Activated T-helper 1 cell treated with anti-CD3 and anti-CD28 coated beads, Interleukin-2, amount 50 U/mL, for 16 hours (primary cell): ENCODE measurements at places on chromosomes 1 and 21.

- no peak for DNase-seq
Measured at GRCh38 chr1:43885279-43885801, 48.3 kb upstream of the ARTN start.

DNA sequence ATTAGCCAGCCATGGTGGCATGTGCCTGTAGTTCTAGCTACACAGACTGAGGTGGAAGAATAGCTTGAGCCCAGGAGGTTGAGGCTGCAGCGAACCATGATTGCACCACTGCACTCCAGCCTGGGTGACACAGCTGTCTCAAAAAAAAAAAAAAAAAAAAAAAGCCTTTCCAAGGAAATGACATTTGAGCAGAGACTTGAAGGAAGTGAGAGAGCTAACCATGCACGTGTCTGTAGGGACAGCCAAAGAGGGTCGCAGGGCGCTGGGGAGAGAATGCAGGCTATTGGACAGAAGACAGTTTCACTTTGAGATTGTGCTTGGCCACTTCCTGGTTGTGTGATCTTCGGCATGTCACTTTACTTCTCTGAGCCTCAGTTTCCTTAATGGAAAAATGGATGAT, 6.8 kb downstream of the HCRTR1 start:
- DNase-seq, result no peak

GRCh38 chr1:71494163-71494562, 413.3 kb upstream of the ZRANB2 start:
- DNase-seq, result no peak

DNA sequence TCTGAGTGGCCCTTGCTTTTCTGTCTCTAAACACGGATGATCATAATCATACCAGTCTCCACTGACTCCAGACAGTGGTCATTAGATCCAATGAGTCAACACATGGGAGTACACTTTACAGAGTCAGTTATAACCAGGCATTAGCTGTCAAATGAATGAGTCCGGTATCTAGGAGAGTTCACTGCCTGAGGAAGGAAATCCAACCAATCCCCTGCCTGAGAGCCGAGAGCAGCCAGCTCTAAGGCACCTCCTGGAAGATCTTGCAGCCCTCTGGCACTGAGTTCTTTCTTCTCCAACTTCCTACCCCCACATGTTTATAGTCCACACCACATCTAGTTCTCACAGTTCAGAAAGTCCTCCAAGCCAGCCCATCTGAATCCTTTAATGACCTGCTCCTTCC, 29.4 kb upstream of the RBM15 start:
- DNase-seq, result no peak

GRCh38 chr1:228744918-228745317, 9.6 kb downstream of the RHOU start:
- no peak for DNase-seq

GRCh38 chr21:14737922-14738321, 191.8 kb upstream of the SAMSN1 start:
- peak; percentile 2 for DNase-seq

- no peak for DNase-seq
Measured at GRCh38 chr21:18760247-18760646, 356.7 kb upstream of the TMPRSS15 start.

DNA sequence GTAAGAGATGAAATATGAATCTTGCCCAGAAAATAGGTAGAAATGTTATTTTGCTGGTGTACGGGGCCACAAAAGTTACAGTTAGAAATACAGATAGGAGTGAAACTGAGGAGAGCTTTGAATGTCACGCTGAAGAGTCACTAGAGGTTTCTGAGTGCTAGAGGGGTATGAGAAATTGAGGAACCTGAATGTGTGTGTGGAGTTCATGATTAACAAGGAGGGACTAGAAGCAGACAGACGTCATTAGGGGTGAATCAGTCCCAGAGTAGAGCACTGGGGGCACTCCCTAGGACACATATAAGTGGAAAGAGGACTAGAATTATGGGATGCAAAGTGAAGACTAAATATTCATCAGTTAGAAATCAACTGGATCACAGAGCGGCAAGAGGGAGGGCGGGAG, 188.9 kb upstream of the MAP1LC3C start:
- no peak for DNase-seq

GRCh38 chr1:4121834-4122512, 221.9 kb upstream of the C1orf174 start:
- DNase-seq, result no peak

DNA sequence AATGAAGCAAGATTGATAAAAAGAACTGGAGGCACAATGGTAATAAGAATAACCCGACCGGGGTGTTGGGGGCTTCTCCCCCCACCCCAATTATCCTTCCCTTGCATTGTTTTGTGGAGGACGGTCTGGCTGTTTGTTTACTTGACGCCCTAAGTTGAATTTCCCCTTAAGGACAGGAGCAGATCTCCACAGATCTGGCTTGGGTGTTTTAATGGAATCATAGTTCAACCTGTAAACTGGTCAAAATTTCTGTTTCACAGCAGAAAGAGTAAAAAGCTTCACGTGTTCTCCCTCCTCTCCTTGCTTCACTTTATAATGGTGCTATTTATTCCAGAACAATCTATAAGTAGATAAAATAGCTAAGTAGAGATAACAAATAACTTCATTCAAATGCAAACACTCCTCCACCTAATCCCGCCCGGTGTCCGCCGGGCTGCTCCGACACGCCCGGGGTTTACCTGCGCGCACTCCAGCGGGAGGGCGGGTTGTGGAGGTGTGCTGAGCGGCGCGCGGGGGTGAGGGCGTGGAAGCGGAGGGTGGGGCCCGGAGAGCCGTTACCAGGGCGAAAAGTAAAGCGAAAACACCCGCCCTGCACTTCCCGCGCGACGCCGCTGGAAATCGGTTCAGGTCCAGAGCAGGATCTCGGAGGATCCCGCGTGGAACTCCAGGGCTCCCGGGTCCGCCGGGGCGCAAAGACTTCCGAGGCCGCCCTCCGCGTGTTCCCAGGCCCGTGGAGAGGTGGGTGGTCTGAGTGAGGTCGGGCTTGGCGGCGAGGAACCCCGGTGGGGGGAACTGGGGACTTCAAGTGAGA, 2.0 kb upstream of the ATF3 start:
- DNase-seq, result peak; percentile 17

GRCh38 chr1:110059133-110059863, 11.2 kb downstream of the ALX3 start:
- no peak for DNase-seq

DNA sequence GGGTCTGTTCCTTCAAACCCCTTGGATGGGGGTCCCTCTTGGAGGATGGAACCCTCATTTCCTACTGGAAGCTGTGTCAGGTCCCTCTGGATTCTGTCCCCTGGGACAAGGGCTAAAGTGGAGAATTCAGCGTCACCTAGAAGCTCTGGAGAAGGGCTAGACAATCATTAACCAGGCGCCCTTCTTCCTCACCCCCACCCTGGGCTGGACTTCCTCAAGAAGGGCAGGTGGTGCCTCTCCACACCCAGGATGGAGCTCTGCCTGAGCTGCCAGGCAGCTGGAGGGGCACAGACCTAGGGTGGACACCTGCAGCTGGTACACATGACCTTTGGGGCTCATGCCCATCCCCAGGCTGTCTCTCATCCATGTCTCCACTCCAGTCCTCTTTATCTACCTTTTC, 3.6 kb downstream of the CELF3 start:
- no peak for DNase-seq

GRCh38 chr1:204703826-204704612, 18.5 kb upstream of the LRRN2 start:
- DNase-seq, result no peak

DNA sequence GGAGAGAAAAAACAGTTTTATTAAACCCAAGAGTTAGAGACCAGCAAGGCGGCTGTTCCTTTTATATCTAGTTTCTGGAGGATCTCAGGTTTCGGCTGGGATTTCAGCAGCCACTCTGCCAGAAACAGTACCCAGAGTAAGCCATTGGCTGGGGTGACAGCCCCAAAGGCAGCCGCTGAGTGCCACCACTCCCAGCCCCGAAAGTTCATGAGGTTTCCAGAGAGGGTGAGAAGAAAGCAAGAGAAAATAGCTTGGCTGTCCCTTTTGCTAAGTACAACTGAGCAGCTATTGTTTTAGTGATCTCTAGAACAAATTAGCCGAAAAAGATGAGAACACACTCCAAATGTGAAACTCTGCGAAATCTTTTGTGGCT, 1.2 kb downstream of the SH3BGR start:
- no peak for DNase-seq

- no peak for DNase-seq
Measured at GRCh38 chr1:16172964-16173446, 17.1 kb upstream of the EPHA2 start.

GRCh38 chr1:31985430-31985829, 28.2 kb upstream of the KHDRBS1 start:
- DNase-seq, result no peak

GRCh38 chr1:54112705-54113368, 40.0 kb downstream of the CDCP2 start:
- DNase-seq, result no peak

DNA sequence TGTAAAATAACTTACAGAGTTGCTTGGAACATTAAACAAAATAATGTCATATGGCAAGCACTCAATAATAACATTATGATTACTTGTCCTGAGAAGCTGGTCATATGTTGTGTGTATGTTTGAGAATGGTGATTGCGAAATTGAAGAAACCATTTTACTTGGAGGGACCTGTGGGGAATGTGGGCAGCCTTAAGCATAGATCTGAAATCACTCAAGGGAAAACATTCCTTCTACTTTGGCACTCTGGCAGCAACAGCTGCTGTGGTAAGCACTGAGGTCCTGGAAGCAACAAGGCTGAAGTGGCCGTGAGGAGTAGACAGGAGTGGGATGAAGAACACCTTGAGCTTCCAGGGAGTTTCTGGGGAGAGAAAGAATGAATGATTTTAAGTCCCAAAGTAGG, 165.4 kb upstream of the ADAMTS5 start:
- no peak for DNase-seq

- no peak for DNase-seq
Measured at GRCh38 chr1:109783436-109783835, 19.7 kb upstream of the EPS8L3 start.

DNA sequence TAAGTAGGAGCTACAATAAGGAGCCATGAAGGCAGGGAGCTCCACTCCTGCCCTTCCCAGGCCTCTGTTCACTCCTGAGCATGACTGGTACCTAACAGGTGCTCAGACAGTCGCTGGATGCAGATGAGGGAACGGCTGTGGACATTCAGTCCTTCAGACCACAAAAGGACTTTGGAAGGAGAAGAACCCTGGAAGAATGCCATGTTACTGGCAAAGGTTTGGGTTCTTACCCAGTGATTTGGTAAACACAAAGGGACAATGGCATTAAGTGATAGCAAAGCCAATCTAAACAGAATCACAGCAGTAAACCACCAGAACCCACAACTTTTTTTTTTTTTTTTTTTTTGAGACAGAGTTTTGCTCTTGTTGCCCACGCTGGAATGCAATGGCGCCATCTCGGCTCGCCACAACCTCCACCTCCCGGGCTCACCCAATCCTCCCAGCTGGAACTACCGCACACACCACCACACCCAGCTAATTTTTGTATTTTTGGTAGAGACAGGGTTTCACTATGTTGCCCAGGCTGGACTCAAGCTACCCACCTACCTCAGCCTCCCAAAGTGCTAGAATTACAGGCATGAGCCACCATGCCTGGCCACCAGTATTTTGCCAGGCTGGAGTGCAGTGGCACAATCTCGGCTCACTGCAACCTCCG, 7.5 kb upstream of the CBR3 start:
- DNase-seq, result no peak

DNA sequence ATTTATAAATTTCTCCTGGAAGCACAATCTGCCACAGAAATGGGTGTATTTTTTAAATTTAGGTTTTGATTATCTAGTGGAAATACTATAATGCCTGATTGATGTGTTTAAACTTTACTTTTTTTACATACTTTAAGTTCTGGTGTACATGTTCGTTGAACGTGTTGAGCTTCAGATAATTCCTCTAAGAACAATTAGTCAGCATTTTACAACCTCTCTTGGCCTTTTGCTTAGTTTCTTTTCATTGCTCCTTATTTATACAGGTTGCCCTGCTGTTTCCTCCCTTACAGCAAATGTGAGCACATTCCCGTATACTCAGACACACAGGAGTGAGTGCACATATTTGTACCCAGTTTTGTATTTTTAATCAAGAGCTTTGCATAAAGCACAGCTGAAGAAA, 1038.9 kb downstream of the BRINP3 start:
- no peak for DNase-seq

- DNase-seq, result no peak
Measured at GRCh38 chr21:31111093-31111492, 72.8 kb upstream of the KRTAP19-8 start.

DNA sequence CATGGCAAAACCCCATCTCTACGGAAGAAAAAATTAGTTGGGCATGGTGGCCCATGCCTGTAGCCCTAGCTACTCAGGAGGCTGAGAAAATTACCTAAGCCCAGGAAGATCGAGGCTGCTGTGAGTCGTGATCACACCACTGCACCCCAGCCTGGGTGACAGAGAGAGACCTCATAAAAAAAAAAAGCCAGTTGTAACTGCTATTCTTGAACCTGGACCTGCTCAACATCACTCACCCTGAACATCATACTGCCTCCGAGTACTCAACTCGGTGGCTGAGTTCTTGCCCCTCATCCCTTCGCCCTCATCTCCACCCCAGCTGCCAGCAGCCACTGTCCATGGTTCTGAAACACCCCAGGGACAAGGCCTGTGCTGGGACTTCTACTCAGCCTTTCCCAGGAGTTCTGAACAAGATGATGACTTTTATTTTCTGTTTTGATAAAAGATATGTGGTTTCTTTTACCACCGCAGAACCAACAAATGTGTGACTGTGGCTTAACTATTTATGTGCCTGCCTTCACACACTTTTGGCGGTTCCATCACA, 5.4 kb upstream of the DISP3 start:
- DNase-seq, result no peak

GRCh38 chr1:160030657-160031364, 979 bp downstream of the PIGM start:
- no peak for DNase-seq

- no peak for DNase-seq
Measured at GRCh38 chr1:205812271-205812877, 624 bp downstream of the SLC41A1 start.

DNA sequence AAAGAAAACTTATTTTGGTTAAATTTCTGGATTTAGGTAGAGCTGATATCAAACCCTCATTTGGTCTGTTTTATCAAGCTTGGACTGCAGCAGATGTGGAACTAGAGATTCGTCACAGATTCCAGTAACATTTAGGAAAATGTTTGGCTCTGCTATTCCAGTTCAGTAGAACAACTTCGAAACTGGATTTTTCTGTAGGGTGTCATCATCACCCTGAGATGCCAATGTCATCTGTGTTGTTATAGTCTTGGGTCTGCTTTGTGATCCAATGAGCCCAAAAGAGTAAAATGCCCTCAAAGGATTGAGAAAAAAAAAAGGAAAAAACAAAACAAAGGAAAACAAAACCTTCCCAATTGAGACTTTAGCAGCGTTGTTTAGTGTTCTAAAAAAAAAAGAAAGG, 55.4 kb downstream of the LAMC2 start:
- DNase-seq, result no peak
